CD4-positive, alpha-beta T cell treated with Interleukin-2 at 100 ng/mL for 4 hours (primary cell): ENCODE measurements at places on chromosomes 7 and 10.

GRCh38 chr10:34918776-34919315 is 103.8 kb upstream of the PARD3 start:
- no peak for DNase-seq

DNA sequence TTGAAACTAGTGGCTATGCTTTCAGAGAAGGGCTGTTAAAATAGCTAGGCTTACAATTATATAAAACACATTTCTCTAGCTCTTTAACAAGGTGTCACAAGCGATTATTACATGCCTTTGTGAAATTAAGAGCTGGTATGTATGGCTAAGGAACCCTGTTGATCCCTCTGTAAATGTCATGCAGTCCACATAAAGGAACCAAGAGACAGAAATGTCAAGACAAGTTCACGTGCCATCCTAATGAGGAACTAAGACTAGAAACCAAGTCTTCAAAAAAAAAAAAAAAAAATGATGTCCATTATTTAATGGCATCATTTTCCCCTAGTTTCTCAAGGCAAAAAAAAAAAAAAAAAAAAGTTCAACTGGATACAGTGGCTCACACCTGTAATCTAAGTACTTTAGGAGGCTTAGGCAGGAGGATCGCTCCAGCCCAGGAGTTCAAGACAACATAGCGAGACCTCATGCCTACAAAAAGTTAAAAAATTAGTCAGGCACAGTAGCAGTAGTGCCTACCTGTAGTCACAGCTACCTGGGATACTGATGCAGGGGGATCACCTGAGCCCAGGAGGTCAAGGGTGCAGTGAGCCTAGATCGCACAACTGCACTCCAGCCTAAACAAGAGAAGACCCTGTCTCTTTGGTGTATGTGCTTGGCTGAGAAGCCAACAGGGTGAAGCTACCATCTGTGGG is 63.4 kb downstream of the SRPK2 start:
- no peak for DNase-seq

GRCh38 chr7:157955348-157955999 is 618.7 kb downstream of the DNAJB6 start:
- DNase-seq, result no peak

GRCh38 chr10:33406596-33406995 is 72.1 kb upstream of the NRP1 start:
- DNase-seq, result no peak

- DNase-seq, result no peak
Observed at GRCh38 chr7:91550931-91551330, 286.7 kb downstream of the FZD1 start.

DNA sequence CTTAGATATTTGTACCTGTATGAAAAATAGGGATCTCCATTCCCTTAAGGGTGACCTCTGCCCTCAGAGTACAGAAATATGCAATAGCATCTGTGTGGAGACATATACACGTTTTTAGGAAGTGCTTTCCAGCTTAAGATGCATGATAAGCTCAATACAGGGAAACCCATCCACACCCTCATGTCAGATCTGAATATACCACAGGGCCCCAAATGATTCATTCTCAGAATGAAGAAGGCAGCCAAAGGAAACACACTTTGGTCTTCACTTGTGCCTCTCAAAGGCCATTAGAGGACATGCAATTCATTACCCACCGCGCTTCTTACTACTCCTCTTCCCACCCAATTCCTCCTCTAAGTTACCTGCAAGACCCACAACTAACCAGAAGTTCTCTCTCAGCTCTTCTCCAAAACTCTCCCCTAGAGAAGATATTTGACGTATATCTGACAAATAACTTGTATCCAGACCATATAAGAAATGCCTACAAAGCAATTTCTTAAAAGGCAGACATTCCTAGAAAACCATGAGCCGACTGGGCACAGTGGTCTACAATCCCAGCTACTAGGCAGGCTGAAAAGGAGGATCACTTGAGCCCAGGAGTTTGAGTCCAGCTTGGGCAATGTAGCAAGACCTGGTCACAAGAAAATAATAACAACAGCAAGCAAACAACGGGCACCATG is 103.0 kb downstream of the OAT start:
- DNase-seq, result no peak

DNA sequence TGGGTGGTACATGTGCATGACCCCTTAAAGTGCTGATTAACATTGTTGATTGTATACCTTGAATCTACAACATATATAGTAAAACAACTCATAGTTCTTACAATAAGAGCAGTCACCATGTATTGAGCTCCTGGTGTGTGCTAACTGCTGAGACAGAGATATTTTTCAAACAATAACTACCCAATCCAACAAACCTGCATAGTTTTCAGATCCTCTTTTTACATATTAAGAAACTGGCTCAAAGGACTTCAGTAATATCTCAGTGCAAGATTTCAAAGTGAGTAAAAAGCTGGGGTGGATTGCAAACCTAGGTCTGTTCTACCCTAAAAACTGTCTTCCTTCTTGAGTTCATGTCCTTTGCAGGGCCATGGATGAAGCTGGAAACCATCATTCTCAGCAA is 272.2 kb downstream of the SNX13 start:
- no peak for DNase-seq

GRCh38 chr7:159167139-159167538 is 22.5 kb upstream of the VIPR2 start:
- no peak for DNase-seq

DNA sequence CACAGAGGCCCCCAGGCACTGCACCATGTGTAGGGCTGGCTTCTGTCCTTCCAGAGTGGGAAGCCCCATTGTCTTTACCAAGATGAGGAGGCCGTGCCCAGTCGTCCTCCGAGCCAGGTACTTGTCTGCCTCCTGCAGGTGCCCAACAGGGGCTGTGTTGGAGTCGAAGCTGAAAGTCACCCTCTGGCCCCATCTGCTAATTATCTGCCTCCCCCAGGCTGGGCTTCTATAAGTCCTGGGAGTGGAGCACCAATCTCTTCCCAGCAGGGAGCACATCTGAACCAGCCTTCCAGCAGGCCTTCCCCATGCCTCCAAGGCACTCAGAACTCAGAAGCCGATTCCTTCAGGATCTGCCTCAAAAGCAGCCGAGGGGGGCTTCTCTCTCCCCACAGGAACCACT is 11.6 kb upstream of the CHST15 start:
- DNase-seq, result no peak

- DNase-seq, result no peak
Observed at GRCh38 chr10:18264466-18265050, 124.3 kb downstream of the CACNB2 start.

DNA sequence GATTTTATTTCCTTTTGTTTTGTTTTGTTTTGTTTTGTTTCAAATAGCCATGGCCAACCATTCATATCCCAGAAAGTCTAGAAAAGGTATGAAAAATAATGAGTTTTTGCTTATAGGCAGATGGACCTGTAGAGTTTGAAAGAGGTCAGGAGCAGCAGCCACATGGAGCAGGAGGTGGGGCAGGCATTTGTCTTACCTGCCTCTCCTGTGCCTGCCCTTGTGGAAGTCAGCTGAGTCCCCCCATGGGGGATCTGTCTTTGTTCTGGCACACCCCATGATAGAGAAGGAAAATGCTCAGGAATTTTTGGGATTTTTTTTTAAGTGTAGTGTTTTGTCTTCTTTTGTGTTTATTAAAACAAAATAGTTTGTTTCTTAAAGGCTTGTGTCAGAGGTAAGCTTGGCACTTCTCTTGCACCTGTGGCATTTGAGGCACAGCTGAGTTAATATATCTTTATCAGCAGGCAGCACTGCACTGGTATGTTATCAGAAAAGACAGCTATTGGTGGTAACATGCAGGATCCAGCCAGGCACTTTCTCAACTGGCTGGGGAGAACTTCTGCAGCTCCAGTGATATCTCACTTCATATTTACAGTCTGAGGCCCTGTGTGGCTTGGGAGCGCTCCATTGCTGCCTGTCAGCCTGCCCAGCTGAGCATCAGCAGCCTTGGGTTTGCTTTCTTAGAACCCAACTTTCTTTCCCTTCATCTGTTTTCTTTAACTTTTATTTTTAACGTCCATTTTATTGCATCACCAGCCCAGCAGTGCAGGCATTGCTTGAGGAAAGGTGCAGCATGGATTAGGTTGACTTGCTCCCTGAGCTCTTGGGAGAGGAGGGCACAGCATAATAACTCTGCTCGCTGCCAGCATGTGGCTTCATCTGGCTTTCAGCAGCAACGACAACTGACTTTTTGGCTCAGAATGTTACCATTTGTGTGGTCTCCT is 44.4 kb downstream of the LRRC4 start:
- DNase-seq, result no peak

GRCh38 chr10:127563718-127564553 is 14.8 kb downstream of the NPS start:
- DNase-seq, result no peak

DNA sequence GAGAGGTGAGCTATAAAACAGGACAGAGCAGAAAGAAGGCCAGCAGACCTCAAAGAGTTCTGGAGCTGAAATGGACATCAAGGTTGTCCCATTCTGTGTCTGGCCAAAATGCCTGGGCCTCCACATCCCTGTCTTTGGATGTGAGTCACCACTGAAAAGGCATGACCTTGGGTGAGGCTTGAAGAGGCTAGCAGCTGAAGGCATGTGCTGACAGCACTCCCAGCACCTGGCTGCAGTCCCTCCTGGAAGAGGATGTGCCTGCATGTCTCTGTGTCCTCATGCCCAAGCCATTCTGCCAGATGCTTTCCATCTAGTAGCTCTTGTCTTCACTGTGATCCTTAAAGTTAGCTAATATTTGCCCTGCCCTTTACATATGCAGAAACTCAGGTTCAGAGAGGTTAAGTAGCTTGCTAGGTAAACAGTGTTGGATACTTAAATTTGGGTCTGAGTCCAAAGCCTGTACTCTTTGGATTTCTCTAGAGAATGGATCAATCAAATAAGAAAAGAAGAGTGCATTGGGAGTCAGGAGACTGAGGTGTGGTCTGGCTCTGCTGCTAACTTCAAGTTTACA is 35.8 kb downstream of the HECW1 start:
- no peak for DNase-seq

DNA sequence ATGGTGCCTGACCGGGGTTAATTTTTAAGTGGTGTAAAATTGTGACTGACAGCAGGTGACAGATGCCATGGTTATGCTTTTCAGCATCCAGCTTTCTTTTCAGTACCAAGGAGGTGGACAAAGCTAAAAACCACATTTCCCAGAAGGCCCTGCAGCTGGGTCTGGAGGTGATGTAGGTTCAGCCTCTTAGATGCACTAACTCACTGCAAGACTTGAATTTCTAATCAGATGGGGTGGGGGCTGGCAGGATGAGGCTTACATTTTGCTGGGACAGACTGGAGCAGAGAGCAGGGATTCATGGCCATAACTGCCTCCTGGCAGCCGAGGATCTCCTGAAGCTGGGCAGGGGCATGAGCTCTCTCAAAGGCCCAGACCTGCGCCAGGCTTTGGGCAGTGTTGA is 52.4 kb downstream of the PDIA4 start:
- no peak for DNase-seq

DNA sequence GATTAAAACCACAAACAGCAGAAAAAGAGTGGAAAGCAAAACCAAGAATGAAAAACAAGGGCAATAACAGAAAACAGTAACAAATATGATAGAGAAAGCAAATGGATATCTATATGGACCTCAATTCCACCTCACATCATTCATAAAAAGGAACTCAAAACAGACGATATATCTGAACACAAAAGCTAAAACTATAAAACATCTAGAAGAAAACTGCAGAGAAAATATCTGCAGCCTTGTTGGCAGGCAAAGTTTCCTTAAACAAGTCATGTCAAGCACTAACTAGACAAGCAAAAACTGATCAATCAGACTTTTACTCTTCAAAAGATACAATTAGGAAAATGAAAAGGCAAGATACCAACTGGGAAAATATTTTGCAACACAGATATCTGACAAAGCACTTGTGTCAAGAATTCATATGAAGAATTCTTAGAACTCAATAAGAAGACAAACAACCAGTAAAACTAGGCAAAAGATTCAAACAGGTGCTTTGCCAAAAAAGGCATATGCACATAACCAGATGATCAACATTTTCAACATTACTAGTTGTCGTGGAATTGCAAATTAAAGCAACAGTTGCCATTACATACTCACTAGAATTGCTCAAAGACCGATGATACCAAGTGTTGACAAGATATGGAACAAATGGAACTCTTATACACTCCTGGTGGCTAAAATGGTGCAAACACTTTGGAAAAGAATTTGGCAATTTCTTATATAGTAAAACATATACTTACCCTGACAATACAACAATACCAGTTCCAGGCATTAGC is 25.9 kb upstream of the ZMIZ1 start:
- no peak for DNase-seq

- no peak for DNase-seq
Observed at GRCh38 chr7:8338206-8338605, 76.2 kb upstream of the ICA1 start.

DNA sequence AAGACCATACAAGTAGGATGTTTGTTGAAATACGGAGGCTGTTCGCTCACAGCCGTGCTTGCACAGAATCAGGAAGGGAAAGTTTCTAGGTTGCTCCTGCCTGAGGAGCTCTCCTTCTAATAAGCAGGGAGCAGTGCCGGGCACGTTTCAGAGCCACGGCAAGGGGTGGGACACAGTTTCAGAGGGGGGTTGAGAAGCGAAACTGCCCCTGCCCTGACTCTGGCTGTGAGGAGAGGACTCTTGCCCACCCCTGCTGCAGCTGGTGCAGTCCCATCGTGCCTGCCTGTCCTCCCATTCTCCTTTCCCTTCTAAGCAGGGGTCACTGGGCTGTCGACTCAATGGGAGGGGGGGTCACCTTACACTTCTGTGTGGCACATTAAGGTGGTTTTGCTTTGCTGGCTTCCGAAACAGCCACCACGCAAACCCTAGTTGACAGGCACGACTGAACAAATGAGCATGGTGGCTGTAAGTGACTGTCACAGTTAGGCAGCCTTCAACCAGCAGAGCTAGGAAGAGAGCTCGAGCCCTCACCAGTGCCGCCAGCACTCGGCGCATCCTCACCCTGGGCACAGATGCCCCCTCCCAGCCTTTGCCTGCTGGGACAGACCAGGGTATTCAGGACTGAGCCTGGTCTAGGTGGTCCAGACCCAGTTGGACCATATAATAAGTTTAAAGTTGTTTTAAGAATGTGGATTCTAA is 37.5 kb downstream of the ZNF467 start:
- no peak for DNase-seq

DNA sequence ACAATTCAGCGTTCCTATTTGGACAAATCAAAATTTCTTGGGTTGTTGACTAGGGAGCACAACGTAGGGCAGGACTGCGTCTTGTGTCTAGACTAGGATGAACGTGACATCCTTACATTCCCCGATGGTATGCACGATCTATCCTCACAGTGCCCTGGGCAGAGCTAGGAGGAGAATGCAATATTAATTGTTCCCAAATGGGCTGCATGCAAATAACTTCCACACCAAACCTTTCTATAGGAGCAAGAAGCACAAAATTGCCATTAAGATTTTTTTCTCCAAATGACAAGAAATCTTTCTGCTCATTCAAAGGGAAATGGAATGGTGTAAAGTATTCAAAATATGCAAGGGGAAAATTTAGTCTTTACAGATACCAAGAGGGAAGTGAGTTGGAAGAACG is 21.4 kb upstream of the AQP1 start:
- no peak for DNase-seq

- no peak for DNase-seq
Observed at GRCh38 chr10:79254333-79255006, 92.8 kb upstream of the PPIF start.
